ENCODE measurements at places on chromosomes 1 and 21.

GRCh38 chr1:113369040-113369439 lies 21.3 kb upstream of the MAGI3 start:
- no peak for DNase-seq

DNA sequence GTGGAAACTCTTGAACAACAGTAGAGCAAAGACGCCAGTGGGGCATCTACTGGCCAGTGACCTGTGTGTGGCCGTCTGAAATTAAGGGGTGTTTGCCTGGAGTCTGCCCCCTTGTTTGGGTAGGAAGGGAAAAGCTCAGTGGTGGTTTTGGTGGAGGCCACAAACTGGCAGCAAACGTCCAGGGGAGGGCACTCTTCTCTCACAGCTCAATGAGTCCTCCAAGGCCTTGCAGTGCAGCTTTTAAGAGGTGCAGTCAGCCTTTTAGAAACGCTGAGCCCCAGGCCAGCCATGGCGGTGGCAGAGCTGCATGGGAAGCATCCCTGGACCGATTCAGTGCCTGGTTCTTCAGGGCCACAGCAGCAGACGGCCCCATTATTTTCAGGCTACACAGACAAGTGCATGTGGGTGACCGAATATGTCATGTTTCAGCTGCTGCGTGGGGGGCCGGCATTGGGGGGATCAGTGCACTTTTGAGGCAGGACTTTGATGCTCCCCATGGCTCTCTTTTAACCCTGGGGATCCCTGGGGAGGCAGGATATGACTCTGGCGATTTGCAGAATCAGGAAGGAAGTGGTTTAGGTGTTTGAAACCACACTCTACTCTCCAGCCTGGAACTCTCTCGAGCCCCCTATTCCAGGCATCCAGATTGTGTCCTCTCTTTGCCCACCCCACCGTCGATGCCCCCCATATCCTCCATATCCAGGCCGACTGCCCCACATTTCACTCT lies 414.0 kb downstream of the PRDM2 start:
- no peak for DNase-seq

DNA sequence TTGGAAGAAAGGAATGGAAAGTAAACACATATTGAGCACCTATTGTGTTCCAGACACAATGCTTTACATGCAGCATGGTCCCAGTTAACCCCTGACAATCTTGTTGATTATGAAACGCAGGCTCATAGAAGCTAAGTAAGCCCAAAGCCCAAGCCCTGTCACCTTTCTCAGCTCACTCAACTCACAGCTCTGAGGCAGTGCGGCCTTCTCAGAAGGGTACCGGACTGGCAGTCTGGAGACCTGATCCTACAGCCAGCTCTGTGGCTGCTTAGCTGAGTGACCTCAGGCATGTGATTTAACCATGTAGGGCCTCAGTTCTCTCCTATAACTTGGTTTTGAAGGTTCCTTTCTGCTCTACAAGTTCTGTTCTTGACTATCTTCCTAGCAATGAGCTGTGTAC lies 464 bp upstream of the RNASEL start:
- DNase-seq = no peak

GRCh38 chr1:192065087-192065486 lies 93.2 kb upstream of the RGS18 start:
- no peak for DNase-seq

GRCh38 chr1:13582713-13583443 lies 754 bp upstream of the PDPN start:
- no peak for DNase-seq

- no peak for DNase-seq
These were observed 25.5 kb upstream of the LYST start for GRCh38 chr1:235892202-235892601.

DNA sequence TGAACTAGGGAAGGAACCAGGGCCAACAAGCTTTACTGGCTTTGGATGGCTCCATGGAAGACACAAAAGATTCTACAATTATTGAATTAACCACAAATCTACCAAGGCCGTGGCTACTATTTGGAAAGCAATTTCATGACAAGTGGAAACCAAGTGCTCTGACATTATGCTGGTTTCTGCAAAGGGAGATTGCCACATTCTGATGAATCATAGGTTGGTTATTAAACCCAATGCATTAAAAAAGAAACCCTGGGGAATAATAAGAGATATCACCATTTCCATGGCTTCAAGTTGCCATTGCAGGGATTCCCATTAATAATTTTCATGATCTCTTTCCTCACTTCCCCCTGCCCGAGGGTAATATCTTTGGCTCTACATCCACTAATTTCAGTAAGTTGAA lies 359.2 kb upstream of the NCAM2 start:
- no peak for DNase-seq

GRCh38 chr1:101276818-101277217 lies 40.0 kb downstream of the S1PR1 start:
- no peak for DNase-seq

GRCh38 chr1:22347854-22348760 lies 103.5 kb upstream of the ZBTB40 start:
- no peak for DNase-seq

DNA sequence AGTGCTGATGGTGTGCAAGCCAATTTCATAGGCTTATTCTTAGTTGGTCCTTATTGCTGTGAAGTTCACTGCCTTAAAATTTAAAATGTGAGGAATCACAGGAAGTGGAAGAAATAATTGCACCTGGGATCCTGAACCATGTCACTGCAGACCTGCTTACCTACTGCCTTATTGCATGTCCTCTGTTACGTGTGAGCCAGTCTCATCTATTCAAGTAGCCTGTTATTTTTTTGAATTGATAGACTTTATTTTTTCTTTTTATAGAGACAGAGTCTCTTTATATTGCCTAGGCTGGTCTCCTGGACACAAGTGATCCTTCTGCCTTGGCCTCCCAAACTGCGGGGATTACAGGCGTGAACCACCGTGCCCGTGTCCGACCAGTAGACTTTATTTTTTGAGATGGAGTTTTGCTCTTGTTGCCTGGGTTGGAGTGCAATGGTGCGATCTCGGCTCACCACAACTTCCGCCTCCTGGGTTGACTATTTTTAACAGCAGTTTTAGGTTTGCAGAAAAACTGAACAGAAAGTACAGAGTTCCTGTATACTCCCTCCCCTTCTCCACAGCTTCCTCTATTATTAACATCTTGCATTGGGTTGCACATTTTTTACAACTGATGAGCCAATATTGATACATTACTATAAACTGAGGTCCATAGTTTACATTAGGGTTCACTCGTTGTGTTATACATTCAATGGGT lies 14.0 kb upstream of the DISC1 start:
- DNase-seq = peak; percentile 16

GRCh38 chr1:38586993-38587646 lies 272.5 kb downstream of the RRAGC start:
- DNase-seq = peak; percentile 44

GRCh38 chr1:208893251-208893650 lies 649.1 kb upstream of the PLXNA2 start:
- DNase-seq = no peak

DNA sequence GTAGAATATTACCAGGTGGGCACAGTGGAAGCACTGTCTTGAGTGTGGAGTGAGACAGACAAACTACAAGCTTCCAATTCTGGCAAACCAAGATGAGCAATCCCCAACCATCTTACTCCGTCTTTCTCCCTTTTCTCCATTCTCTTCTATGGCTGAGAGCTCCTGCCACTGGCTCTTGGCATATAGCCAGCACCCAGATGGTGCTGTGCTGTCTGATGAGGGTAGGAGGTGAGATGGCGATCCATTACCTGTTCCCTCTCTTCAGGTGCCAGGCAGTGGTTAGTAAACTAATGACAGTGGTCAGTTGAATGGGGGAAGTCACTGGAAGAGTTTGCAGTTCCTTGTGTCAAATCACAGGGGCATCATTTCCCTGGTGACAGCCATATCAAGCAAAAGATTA lies 108.4 kb downstream of the FNBP1L start:
- DNase-seq = no peak

DNA sequence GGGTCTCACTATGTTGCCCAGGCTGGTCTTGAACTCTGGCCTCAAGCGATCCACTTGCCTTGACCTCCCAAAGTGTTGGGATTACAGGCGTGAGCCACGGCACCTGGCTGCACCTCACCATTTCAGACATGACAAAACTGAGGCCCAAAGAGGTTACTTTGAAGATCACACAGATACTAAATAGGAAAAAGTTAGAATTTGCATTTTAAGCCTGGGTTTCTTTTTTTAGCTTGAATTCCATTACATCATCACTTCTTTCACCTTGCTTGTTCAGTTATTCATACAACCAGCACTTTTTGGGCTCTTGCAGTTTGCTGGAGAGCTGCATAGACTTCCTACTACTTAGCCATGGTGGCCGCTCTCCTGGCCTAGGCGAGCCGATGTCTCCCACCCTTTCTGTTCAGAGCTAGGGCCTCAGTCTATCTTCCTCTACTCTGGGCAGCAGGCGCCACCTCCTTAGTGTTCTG lies 16.3 kb upstream of the CD2 start:
- peak; percentile 43 for DNase-seq

- no peak for DNase-seq
These were observed 670.7 kb upstream of the CXADR start for GRCh38 chr21:16841975-16842695.

GRCh38 chr1:198595765-198596164 lies 43.1 kb upstream of the PTPRC start:
- no peak for DNase-seq

DNA sequence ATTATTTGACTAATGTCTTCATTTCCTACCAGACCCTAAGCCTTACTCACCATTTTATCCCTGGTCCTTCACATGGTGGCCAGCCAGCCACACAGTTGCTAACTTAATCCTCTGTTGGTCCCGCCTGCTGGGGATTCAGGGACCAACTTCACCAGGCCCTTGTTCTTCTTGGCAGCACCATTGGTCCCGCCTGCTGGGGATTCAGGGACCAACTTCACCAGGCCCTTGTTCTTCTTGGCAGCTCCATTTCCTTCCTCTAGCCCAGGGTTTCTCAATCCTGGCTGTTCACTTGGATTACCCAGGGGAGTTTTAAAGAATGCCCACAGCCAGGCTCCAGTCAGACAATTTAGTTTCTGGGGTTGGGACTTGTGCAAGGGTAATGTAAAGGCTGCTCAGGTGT lies 233.1 kb upstream of the CSF3R start:
- DNase-seq = no peak

GRCh38 chr1:230339033-230339432 lies 87.1 kb downstream of the PGBD5 start:
- DNase-seq = no peak

DNA sequence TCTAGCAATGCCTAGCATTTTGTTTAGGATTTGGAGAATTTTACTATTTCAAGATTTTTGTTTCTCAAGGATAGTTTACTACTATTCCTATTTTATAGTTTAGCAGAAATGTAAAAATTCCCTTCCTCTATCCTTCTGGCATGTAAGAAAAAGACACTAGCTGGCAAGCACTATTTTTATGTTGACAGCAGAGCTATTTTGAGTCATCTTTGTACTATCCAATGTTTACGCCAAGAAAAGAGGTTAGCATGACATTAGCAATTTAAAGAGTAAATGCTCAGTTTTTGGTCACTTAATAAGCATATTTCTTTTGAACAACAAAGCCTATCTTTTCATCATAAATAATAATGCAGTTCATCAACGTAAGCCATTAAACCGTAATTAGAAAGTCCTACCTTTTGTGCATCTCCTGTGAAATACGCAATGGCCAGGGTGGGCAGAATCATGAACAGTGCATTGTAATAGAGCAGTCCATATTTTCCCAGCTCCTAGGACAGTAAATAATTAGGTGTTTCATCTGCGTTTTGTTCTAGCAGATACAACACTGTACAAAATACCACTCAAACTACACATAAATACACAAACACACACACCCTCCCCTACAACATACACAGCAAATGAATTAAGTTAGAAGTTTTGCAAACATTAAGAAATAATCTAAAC lies 12.0 kb downstream of the SLC35D1 start:
- no peak for DNase-seq

- no peak for DNase-seq
These were observed 212.5 kb downstream of the TOMM20 start for GRCh38 chr1:234915924-234916675.

DNA sequence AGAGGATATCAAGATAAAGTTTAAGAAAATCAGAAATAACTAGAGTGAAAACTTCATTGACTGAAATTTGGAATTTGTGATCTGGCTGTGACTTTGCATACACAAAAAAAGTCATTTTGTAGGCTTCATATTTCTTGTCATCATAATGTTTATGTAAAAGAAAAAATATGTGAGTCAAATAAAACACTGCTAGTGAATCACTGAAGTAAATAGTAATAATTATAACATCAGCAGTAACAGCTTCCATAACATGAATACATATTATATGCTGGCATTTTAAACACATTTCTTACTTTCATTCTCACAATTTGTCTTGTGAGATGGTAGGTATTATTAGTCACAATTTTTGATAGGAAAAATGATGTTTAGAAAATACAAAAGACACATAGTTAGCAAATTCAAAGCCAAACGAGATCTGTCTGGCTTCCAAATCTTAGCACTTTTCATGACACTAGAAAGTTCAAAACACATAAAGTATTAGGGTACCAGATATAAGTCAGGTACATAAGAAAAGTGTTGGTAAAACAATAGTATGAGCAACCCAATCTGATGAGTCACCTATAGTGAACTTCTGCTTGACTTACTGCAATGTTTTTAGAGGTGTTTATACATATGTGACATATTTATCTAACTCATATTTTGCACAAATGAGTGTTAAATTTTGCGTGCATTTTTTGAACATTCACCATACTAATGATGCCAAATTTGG lies 241.0 kb upstream of the SNX7 start:
- no peak for DNase-seq

GRCh38 chr1:30824736-30825429 lies 67.3 kb upstream of the LAPTM5 start:
- DNase-seq = no peak

GRCh38 chr1:234479866-234480265 lies 887 bp upstream of the TARBP1 start:
- DNase-seq = no peak

- DNase-seq = no peak
These were observed 45.1 kb downstream of the ERI3 start for GRCh38 chr1:44310006-44310405.

GRCh38 chr1:21060523-21060922 lies 116.2 kb downstream of the EIF4G3 start:
- no peak for DNase-seq

DNA sequence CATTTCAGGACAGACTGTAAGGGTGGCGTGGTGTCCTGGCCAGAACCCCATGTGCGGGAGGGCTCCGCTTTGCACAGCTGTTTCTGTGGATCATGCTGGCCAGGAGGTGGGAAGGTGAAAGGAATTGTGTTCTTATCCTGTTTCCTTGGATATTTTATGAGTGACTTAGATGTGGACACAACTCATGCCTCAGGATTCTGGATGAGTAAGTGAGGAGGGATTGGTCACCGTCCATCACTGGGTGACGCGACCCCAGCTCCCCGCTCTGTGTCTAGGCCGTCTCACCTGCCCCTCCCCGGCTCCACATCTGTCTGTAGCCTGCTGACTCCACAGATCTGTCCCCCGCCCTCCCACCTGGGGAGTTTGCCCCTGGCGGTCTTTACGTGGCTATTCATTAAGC lies 48.8 kb downstream of the PIK3CD start:
- no peak for DNase-seq

All from activated CD4-positive, alpha-beta T cell treated with anti-CD3 and anti-CD28 coated beads, Interleukin-2, amount 50 U/mL, for 4 hours (primary cell).